ENCODE measurements at places on chromosomes 5 and 9.

- no peak for DNase-seq
Measured at GRCh38 chr5:73339711-73340110, 108.9 kb downstream of the FOXD1 start.

GRCh38 chr5:89168766-89169165, 285.8 kb upstream of the MEF2C start:
- no peak for DNase-seq

GRCh38 chr9:124511426-124511840, 4.2 kb upstream of the NR5A1 start:
- no peak for DNase-seq

DNA sequence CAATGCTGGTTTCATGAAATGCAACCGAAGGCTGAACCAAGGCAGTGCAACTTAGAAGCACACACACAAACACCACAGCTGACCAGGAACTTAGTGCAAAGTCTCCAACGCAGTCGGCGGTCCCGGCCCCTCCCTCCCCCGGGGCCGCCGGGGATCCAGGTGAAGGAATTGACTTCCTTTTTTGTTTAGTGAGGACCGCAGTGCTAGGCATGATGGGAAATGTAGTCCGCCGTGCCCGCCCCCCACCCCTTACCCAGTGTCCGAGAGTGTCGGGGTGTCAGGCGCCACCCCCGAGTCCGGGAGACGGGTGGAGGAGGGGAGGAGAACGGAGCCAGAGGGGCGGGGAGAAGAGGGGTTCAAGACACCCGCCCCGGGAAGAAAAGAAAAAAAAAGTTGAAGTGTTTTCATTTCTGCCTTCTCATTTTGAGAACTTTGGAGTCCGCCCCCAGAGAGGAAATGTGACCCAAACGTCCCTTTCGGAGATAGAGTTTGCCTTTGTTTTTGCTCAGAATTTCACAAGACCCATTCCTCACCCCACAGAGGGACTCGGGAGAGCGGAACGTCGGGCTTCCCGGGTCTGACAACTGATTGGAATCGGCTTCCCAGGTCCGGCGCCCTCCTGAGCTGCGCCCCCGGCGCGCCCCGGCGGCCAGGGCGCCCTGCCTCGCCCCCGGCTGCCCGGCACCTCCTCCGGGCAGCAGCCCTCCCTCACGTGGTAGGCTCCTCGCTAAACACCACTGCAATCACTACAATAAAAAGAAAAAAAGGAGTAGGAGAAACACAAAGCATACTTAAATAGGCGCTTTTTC, 2.0 kb downstream of the IER5L start:
- no peak for DNase-seq

DNA sequence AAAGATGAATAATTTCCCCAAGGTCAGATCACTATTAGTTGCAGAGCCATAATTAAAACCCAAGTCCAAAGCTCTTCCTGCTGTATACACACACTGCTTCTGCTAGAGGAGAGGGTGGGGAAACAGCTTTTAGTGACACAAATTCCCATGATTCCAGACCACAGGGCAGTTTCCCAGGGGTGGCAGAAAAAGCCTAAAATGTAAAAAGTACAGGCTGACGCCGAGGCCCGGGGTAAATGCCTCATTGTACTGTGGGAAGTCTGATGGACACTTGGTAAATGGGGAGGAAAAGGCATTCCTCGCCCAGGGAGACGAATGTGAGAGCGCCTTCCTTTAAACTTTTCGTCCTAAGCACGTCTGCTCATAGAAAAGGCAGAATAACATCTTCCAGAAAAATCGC, 65.7 kb downstream of the DENND1A start:
- DNase-seq, result no peak

- DNase-seq, result no peak
Measured at GRCh38 chr5:160245506-160246086, 16.3 kb downstream of the FABP6 start.

DNA sequence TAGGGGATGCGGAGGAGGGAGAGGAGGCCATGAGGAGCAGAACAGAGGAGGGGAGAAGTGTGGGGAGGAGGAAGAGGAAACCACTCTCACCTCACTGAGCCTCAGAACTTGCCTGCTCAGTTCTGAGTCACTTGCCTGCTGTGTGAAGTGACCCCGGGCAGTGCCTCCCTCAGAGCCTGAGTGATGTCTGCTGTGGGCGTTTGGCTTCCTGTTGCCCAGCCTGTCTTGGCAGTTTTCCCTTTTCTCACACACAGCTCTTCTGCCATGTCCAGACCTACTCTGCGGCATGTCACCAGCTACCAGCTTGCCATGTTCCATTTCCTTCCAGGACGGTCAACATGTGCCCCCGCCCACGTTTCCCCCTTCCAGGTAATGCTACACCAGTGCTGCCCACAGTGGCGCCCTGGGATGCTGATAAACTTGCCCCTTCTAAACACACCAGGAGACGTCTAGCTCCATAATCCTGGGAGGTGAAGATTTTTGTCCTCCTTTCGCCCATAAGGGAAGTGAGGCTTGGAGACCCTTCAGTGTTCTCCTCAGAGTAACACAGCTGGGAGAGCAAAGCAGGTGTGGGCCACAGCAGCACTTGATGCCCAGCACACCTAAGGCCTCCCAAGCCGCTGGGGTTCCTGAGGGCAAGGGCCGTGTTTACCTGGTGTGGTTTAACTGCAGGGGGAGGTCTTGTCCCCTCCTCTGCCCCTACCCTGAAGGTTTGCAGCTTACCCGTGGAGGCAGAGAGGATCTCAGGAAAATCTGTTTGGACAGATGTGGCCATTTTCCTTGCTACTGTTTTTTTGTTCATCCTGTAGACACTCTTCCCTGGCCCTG, 63.8 kb upstream of the RNF130 start:
- no peak for DNase-seq

DNA sequence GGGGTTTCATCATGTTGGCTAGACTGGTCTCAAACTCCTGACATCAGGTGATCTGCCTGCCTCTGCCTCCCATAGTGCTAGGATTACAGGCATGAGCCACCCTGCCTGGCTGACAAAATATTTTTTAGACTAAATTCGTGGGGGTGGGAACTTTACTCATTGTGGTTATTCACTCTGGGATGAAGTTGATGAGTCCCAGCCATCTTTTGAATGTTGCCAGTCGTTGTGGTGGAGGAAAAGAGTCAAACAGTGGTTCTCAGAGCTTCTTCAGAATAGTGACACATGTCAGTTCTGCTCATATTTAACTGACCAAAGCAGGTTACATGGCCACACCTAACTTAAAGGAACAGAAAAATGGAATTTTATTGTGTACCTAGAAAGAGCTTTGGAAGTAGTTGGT, 6.9 kb downstream of the SREK1 start:
- no peak for DNase-seq

GRCh38 chr5:111498346-111498745, 14.0 kb downstream of the STARD4 start:
- no peak for DNase-seq

DNA sequence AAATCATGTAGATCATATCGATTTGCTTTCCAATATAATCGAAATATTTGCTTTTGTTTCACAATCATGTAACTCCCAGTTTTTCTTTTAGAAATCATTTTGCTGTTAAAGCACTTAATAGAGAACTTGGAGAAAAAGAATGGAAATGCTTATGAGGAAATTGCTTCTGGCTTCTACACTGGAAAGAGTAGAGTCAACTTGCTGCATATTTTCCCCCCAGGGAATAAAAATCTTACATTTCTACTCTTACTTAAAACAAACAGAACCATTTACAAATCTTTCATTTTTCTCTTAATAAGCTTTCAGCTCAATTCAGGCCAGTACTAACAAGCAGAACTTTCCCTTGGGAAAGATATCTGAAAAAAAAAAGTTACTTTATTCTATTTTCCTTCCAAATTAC, 312.0 kb downstream of the CHSY3 start:
- no peak for DNase-seq

GRCh38 chr9:68887232-68887631, 126.7 kb downstream of the PRKACG start:
- DNase-seq, result no peak

GRCh38 chr5:129245489-129245888, 150.9 kb downstream of the ISOC1 start:
- DNase-seq, result no peak

GRCh38 chr9:93540305-93540704, 36.1 kb upstream of the PHF2 start:
- DNase-seq, result no peak

DNA sequence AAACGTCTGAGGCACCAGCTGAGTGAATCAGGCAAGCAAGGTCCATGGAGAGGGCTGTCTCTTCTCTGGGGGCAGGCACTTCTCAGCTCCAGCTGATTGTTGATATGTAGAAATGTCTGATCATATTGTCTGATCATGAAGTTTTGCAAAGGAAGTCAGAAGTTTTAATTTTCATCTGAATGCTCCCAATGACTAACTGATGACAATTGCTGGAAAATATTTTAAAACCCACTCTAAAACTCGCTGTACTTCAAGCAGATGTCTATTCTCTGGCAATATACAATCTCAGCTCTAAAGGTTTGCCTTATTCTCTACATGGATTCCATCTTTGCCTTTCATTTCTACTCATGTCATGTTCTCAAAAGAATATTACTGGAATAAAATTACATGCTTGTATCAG, 12.7 kb downstream of the PLK2 start:
- no peak for DNase-seq

All from stimulated activated CD4-positive, alpha-beta T cell treated with anti-CD3 and anti-CD28 coated beads, Interleukin-15, amount 100 ng/mL, for 1 hour (primary cell).